ENCODE measurements at places on chromosomes 13 and 19.

DNA sequence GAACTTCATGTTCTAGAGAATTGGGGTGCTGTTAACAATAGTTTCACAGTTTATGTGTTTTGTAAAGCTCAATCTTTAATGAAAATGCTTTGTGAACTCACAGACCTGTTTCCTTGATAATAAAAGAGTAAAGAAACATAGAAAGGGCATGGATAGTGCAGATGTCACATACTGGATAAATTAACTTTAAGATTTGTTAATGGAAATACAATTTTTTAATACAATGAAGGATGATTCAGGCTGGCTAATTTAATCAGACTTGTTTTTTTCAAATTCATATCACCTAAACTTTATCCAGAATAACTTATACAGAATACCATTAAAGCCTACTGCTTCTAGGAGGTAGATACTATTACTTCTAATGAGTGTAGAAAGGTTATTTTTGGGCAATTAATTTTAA, 1033.5 kb upstream of the SLC10A2 start:
- DNase-seq: no peak

DNA sequence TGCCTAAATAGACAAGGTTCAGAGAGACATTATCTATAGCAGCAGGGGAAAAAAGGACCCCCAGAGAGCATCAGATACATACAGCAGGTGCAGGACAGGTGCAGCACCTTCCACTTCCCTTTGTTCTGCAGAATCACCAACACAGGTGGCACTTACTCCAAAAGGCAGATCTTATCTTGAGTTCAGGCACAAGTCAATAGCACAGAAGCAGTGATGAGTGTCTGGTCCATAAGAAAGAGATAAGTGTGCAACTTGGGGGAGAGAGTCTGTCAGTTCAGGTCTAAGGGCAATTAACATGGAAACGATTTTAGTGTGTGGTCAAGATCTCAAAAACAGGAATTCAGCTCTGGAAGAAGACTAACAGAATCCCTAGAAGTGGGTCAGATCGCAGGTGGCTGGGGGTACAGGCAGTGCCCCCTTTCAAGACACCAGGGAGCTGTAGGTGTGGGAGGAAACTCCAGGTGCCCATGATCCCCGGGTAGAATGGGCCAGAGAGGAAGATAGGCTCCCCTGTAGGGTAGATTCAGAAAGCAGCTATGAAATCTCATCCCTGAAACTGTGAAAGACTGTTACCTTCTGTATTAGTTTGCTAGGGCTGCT, 40.6 kb downstream of the TNFSF11 start:
- DNase-seq: no peak

GRCh38 chr13:92951273-92951890, 275.2 kb upstream of the GPC6 start:
- no peak for DNase-seq

DNA sequence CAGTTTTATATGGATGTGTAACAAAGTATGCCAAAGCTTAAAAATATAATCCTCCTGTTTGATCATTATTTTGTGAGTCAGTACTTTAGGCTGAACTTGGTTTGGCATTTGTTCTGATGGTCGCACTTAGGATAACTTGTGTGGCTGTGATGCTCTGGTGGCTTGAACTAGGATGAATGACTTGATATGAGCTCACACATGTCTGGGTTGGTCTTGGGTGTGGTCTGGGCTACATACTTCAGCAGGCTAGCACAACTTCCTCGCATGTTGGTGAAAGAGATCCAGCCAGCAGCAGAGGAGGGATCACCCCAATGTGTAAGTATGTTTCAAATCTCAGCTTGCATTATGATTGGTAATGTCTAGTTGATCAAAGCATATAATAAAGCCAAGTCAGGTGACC, 969.1 kb upstream of the PCDH9 start:
- DNase-seq: no peak

DNA sequence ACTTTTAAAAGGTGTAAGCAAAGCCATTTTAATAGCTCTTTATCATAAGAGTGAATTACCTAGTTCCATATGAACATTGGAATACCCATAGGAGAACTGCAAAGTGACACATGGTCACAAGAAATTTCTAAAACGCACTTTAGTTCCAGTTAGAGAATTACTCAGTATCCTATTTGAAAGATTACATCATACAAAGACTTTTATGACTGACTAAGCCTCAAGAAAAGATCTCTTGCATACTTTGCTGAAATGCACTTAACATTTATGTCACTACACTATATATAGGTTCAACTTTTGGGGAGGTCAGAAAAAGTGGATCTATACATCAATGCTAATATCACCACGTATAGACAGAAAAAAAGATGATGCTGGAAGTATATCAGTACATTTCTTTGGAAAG, 7.1 kb downstream of the PCDH9 start:
- DNase-seq: no peak

DNA sequence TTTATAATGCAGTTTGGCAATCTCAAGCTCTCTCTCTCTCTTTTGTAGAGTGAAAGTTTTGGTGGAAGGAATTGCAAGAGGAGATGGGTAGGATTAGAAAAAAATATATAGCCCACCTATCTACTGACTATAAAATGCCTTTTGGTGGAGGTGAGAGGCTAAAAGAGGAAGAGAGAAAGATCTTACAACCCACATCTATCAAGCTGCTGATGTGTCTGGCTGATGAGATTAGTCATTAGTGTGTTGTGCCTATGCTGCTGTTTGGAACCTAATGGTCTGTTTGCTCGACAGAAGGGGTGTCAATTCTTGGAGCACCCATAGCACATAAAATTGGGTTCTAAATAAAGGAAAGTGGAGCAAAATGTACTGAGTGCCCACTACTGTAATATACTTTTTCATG, 411.0 kb downstream of the HS6ST3 start:
- DNase-seq: no peak

DNA sequence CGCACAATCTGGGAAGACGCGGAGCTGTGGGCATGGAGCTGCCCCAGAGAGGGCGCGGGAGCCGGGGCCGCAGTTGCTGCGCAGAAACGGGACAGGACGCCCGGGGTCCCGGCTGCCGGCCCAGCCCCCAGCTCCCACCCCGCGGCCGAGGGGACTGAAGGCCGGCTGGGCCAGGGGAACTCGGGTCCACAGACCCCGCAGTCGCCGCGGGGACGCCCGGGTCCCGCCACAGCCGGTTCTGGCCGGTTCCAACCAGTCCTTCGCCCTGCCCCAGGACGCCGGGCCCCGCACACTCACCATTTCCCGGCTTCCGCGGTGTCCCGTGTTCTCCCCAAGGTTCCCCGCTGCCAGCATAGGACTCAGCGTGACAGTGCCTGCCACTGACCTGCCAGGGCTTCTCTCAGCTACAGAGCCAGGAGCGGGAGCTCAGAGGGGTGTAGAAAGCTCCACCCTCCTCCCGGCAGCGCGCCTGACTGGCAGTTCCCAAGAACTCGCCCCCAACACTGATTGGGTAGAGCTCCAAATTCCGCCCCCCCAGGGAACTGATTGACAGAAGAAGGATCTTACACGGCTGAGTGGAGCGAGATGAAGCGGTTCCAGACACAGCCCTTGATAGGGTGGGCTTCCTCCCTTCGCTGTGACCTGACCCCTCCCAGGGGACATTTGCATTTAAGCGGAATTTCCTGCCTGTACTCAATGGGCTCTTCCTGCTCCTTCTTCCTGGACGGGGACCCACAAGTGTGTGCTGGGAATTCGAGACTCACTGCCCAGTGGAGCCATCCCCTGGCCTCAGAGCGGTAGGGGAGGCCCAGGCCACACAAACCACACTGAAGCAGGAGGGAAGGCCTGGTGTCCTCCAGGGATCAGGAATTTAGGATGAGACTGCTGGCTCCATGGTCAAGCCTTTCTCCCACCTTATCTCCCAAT, at the start of gene ZNF442:
Gene ZNF442 (minus strand): TSS at position 448 of the 927 bp plus-strand sequence. CDS start 2,052 bp downstream, outside the sequence.
- peak; percentile 89 for DNase-seq

DNA sequence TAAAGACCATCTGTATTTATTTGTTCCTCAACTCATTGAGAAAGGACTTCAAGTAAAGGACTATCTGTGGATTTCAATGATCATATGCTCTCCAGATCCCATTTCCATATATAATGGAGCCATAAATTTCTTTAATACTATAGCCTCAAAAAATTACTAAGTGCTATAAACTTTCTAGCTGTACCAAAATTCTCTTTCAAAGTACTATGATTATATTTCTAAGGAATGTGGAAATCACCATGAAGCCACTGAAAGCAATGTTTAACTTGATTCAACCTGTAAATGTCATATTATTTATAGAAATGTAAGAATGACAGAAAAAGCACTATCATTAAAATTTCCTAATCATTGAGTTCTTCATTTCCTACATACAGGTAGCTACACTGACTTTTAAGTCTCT, 20.7 kb downstream of the TBC1D4 start:
- DNase-seq: no peak

DNA sequence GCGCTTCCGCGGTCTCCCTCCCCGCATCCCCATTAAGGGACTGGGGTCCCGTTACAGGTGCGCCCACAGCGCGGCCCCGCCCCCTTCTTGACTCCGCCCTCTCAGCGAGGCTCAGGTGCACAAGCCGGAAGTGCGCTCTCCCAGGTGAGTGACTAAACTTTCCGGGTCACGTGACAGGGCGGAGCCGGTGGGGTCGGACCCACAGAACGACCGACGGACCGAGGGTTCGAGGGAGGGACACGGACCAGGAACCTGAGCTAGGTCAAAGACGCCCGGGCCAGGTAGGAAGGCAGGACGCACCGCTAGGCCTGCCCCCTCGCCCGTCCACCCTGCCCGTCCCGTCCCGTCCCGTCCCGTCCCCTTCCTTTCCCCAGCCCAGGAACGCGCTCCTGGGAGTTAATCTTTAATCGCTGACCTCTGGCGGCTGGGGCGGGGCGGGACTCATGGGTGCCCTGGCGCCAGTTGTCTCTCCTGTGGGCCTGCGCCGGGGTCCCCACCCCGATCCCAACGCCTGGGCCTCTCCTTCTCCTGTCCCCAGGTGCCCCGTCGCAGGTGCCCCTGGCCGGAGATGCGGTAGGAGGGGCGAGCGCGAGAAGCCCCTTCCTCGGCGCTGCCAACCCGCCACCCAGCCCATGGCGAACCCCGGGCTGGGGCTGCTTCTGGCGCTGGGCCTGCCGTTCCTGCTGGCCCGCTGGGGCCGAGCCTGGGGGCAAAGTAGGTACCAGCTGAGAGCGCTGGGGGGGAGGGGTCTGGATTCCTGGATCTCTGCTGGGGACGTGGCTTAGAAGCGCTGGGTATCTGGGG, at the start of gene CRB3:
Gene CRB3 (plus strand): TSS at position 202 of the 804 bp plus-strand sequence. CDS start 431 bp downstream, at position 633.
- DNase-seq: no peak

GRCh38 chr13:27791146-27791900, 960 bp upstream of the GSX1 start:
- DNase-seq: no peak

DNA sequence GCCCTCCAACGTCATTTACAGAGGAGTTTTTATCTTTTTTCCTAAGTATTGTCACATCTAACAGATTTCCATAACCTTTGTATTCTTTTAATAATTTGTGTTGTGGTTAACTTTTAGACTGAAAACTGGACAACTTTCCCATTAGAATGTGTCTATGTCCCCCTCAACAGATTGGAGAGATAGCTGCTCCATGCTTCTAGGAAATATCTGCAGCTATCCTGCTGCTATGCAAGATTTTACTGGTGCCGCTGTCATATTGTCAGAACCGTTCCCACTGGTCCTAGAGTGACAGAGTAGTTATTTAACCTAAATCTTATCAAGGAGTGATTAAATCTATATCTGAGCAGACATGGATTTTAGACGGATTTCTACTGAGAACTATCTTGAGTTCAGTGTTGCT, 130.0 kb downstream of the MAB21L1 start:
- DNase-seq: no peak

GRCh38 chr13:38821770-38822551, 135.1 kb downstream of the FREM2 start:
- peak; percentile 66 for DNase-seq

- DNase-seq: no peak
These were observed 16.4 kb downstream of the KLK2 start for GRCh38 chr19:50889638-50890037.

GRCh38 chr19:57560049-57560491, 407 bp upstream of the ZNF550 start:
- no peak for DNase-seq

DNA sequence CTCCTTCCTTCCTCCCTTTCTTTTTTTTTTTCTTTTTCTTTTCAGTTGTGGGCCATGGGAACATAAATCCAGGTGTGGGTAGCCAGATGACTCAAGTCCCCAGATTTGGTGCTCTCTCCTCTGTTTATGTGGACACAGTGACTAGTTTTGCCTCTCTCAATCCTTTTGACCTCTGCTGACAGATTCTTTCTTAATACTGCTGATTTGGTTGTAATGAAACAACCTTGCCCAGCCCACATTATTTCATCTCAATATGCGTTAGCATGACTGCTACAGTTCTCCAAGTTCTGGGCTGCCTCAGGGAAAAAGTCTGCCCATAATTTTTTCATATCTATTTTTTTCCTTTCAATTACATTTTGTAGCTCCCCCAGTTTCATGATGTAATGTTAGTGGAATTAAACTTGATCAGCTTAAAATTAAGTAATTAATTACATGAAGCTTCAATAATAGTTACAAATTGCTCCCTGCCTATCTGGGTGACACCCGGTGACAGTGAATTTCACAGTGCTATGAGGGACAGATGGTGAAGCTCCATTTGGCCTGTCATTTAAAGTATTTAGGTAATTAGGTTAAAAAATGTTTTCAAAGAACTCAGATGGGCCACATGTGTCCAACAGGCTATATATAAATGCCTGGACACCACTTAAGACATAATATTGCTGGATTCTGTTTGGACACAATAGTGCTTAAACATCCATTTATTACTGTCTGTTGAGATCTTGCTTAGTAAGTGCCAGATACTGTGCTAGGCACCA, 118.8 kb upstream of the FRY start:
- DNase-seq: no peak

- no peak for DNase-seq
These were observed 245.3 kb downstream of the IRS2 start for GRCh38 chr13:109541081-109541480.
